ENCODE measurements at places on chromosomes 7 and 10.

DNA sequence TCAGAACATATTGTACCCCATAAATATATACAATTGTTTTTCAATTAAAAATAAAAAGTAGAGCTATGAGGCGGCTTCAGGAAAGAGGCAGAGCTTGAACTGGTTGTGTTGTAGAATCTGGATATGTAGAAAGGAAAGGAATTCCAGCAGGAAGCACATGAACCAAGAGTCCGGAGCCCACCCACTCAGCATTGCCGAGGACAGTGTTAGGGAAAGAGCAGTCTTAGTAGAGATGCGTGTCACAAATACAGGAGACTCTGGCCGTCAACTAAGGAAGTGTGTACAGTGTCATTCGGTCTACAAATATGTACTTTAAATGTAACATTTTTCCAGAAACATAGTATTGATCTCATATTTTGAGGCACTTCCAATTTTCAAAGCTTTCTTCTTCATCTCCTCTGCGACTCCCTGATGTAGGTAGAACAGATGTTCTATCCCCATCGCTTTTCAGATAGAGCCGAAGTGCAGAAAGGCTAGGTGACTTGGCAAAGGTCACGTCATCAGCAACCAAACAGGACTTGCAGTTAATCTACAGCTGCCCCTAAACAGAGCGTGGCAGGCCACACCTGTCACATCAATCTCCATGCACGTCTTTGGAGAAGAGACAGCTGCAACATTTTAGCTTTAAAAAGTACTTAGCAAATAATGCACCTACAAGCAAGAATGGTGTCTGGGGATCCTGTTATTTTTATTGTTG lies 25.3 kb upstream of the GJD4 start:
- H3K27ac ChIP-seq, result no peak overlapping the region
- no peaks in the 10 kb centered on the region for H3K27me3 ChIP-seq
- DNase-seq, result no peak

- no peak for DNase-seq
- no peaks in the 10 kb centered on the region for H3K36me3 ChIP-seq
- H3K4me1 ChIP-seq, result no peaks in the 10 kb centered on the region
These were observed 77.3 kb upstream of the MKLN1 start for GRCh38 chr7:131250331-131250730.

GRCh38 chr7:5635461-5636445 lies 145.7 kb downstream of the RNF216 start:
- DNase-seq, result no peak
- peaks cover 41% of the 10 kb centered on the region for H3K4me1 ChIP-seq
- H3K36me3 ChIP-seq, result peaks cover 4% of the 10 kb centered on the region
- H3K4me3 ChIP-seq, result no peak overlapping the region
- peak overlapping the region; percentile 67 for H3K27ac ChIP-seq

DNA sequence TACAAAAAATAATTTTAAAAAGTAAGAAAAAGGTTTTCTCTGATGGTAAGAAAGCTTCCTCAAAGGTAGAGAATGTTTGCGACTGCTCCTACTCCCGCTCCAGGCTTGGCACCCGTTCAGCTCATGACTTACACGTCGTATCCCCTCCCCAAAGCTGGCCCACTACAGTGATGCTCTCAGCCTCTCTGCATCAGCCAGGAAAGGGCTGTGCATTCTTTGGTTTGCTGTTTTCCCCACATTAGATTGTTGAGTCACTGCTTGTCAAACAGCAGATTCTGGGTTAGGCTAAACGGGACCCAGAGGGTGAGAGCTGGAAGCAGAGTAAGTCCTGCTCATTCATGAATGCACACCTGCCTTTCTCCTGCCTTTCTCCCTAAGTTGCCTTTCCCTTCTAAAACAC lies 54.7 kb upstream of the NMT2 start:
- no peak for DNase-seq
- H3K27ac ChIP-seq, result no peak overlapping the region
- no peaks in the 10 kb centered on the region for H3K36me3 ChIP-seq
- H3K4me1 ChIP-seq, result no peaks in the 10 kb centered on the region

DNA sequence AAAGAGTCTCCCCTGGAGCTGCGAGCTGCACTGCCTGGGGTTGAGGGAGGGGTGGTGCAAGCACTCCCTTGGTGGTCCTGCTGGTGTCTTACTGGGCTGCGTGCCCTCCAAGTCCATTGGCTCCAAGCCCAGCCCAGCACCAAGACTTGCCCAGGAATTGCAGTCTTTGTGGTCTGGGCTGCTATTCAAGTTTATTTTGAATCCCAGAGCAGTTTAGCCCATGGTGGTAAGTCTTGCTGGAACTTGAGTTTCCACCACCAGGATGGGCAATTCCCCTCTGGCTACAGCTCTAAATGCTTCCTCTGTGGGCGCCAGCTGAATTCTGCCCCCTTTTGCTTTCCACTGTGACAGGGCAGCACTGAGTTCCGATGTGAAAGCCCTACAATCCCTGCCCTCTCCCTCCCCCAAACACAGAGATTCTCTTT lies 25.1 kb downstream of the GALNT11 start:
- H3K27me3 ChIP-seq, result no peaks in the 10 kb centered on the region
- no peaks in the 10 kb centered on the region for H3K4me1 ChIP-seq
- H3K27ac ChIP-seq, result no peak overlapping the region
- no peak overlapping the region for H3K4me3 ChIP-seq
- no peak for DNase-seq

- no peak overlapping the region for H3K27ac ChIP-seq
- H3K4me3 ChIP-seq, result no peak overlapping the region
- no peaks in the 10 kb centered on the region for H3K36me3 ChIP-seq
These were observed 127.7 kb downstream of the SRI start for GRCh38 chr7:88091988-88092675.

- H3K4me3 ChIP-seq, result no peak overlapping the region
- peaks cover 11% of the 10 kb centered on the region for H3K4me1 ChIP-seq
- no peaks in the 10 kb centered on the region for H3K36me3 ChIP-seq
- no peaks in the 10 kb centered on the region for H3K27me3 ChIP-seq
- no peak for DNase-seq
- H3K27ac ChIP-seq, result no peak overlapping the region
These were observed 28.2 kb downstream of the PPIF start for GRCh38 chr10:79375321-79376077.

- no peak overlapping the region for H3K27ac ChIP-seq
- H3K4me1 ChIP-seq, result no peaks in the 10 kb centered on the region
- no peak for DNase-seq
- H3K36me3 ChIP-seq, result no peaks in the 10 kb centered on the region
- no peak overlapping the region for H3K4me3 ChIP-seq
These were observed 13.2 kb upstream of the ESYT2 start for GRCh38 chr7:158842486-158842885.

GRCh38 chr7:21084286-21084685 lies 297.6 kb upstream of the SP8 start:
- DNase-seq, result no peak
- no peak overlapping the region for H3K27ac ChIP-seq
- peaks cover 6% of the 10 kb centered on the region for H3K4me1 ChIP-seq
- no peaks in the 10 kb centered on the region for H3K36me3 ChIP-seq
- H3K27me3 ChIP-seq, result no peaks in the 10 kb centered on the region

GRCh38 chr7:132333301-132333700 lies 243.0 kb downstream of the PLXNA4 start:
- H3K4me3 ChIP-seq, result no peak overlapping the region
- no peak for DNase-seq
- no peaks in the 10 kb centered on the region for H3K36me3 ChIP-seq
- no peaks in the 10 kb centered on the region for H3K27me3 ChIP-seq
- no peaks in the 10 kb centered on the region for H3K4me1 ChIP-seq

GRCh38 chr10:123703195-123703790 lies 37.1 kb downstream of the GPR26 start:
- no peak overlapping the region for H3K4me3 ChIP-seq
- H3K4me1 ChIP-seq, result no peaks in the 10 kb centered on the region
- H3K27me3 ChIP-seq, result no peaks in the 10 kb centered on the region
- H3K27ac ChIP-seq, result no peak overlapping the region
- H3K36me3 ChIP-seq, result no peaks in the 10 kb centered on the region
- no peak for DNase-seq

- no peaks in the 10 kb centered on the region for H3K4me1 ChIP-seq
- no peaks in the 10 kb centered on the region for H3K36me3 ChIP-seq
- no peak overlapping the region for H3K4me3 ChIP-seq
- DNase-seq, result no peak
These were observed 52.9 kb downstream of the CYP26A1 start for GRCh38 chr10:93126483-93127052.

All from body of pancreas (tissue), 4 donors.